ENCODE measurements at places on chromosomes 2 and 18. TPM values are rescaled to one million over a fixed set of nuclear protein-coding genes. Genes with fewer than 3 reads are reported as not detected.

- peak; percentile 15 for DNase-seq
Measured at GRCh38 chr2:196914867-196915460, 11.5 kb downstream of the PGAP1 start.

DNA sequence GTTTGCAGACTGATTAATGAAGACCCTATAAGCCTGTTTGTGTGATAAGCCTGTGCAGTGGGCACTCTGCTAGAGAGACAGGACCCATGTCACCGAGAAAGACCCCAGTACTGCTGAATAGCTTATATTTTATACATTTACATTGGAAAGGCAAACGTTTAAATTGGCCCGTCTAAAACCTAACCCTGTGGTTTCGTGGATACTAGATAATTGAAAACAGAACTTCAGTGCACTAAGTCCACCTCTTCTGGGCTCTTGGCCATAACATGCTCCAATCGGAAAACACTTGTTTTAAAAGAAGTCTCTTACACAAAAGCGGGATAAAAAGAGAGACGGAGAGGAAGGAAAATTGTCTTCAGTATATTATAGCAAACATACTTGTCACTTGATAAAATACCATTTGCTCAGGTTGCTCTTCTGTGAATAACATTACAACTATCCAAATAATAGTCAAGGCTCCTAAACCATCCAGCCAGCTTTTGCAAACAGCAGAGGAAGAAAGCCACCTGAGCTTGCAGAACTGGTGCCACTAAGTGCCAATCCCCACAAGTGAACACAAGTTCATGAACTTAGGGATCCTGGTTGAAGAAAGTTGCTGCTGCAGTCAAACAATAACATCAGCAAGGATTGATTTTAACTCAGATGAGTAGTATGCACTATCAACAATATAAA lies 218.4 kb upstream of the FN1 start:
- no peak for DNase-seq

DNA sequence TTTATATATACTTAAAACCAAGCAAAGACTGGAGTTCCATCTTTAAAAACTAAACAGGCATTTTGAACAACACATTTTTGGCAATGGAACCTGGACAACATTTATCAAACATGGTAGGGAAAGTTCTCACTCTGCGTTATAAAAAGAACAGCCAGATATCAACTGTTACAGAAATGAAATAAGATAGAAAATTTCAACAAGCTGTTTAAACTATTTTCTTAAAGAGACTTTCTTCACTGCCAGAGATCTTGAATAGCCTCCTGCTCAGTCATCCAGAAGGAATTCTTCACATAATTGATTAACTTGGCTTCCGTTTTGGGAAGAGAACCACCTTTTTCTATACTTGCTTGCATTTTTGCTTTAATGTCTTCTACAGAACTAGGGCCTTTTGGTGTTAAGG lies 166.0 kb upstream of the PIK3C3 start:
- no peak for DNase-seq

- DNase-seq, result no peak
Measured at GRCh38 chr18:79552696-79553095, 126.9 kb upstream of the CTDP1 start.

SERPINB3 gene
- total RNA-seq, result not detected
